Retinal pigment epithelial cell (primary cell): ENCODE measurements at places on chromosomes 5 and 9.
A peak's percentile ranks its signal among the peaks of the same experiment; 100 is the strongest.

GRCh38 chr5:116771466-116772151 lies 197.0 kb upstream of the SEMA6A start:
- no peak for DNase-seq

DNA sequence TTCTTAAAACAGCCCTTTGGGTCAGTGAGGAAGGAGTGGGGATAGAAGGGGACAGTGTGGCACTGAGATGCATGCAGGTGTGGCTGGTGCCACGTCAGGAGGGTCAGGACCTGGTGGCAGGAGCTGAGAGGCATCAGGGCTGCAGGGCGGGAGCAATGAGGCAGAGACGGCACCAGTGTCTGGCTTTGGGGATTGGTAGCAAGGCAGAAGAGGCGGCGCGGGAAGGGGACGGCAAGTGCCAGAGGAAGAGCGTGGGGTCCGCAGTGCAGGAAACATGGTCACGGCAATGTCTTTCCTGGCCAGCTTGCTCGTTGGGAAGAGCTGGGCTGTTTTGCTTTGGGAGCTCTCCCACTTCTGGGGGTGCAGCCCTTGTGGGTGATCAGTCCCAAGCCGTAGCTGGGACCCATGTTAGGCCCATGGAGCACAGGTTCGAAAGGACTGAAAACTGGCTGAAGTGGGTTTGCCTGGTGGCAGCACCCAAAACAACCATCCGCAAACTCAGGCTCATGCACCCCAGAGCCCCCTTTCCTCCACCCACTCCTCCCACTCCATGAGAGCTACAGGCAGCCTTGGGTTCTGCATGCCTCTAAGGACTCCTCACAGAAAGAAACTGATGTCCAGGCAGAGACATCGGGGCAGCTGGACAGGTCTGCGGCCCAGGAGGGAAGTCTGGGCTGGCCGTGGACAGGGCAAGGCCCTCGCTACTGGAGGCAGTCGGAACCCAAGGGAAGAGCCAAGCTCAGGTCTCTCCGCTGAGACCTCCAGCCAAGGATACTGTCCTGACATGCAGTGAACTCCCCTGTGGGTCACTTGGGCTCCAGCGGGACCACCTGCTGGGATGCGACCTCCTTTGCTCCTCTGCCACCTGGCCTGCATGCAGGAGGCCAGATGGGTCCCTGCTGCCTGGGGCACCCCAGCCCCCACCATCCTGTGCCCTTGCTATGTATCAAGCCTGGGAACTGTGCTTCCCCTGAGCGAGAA lies 104.4 kb downstream of the ZNF354C start:
- DNase-seq, result no peak

DNA sequence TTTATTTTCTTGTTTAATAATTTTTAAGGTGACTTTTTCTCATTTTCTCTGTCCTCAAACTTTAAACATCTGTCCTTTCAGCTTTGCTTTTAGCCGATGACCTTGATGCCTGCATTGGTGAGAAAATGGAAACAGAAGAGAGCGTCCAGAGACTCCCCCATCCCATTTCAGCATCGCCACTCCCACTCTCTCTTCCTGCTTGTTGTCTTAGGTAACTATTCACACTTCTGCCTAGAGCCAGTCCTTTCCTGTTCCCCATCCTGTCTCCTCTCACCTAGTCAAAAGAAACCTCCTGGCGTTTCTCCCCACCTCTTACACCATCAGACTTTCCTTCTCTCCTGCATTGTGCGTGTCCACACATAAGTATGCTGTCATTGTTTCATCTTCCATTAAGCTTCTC lies 124.6 kb downstream of the MAST4 start:
- no peak for DNase-seq

DNA sequence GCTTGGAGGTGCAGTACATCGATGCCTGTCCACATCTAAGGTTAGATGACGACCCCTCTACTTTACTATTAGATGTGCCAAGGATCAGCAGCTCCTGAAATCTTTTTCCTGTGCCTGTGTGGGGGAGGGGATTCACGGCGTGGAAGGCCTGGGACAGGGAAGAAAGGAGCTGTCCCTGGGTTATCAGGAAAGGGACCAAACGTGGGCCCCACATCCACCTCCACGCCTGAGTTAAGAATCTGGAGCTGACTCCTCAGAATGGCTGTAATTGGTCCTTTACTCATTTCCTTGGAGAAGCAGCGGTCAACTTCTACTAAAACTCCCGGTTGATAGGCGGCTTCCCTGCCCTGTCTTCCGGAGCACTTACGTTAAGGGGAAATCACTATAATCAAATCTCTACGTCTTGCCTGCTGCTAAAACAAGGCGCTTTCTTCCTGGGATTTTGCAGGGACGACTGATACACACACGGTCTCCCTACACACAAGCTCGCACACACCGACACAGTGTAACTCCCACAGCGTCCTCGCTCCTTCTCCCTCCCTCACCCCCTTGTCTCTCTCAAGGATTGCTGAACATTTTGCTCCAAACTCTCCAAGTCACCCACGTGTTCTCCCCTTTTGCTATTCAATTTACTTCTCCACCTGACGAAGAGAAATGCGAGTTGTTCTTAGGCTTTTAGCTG lies 1.4 kb downstream of the PDE4D start:
- DNase-seq, result no peak

DNA sequence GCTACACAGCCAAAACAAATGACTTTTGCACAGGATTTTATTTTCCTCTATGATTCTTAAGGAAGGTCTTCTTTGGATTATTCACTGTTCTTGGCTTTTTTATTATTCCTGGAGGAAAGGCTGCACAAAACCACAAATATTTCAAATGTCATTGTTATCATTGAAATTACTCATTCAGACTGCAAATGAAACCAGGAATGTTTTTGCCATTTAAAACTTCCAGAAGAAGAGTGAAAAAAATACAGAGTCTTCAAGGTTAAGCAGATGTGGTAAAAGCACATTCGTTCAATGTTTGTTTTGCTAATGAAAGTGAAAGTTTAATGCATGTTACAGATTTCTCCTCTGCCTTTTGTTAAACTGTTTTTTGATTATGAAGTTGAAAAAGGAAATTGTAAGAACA lies 238.2 kb downstream of the TLE4 start:
- DNase-seq, result peak; percentile 32
